GM23338 (cell line): ENCODE measurements at places on chromosomes 12 and 14. TPM values are rescaled to one million over a fixed set of nuclear protein-coding genes. Genes with fewer than 3 reads are reported as not detected.
A peak's percentile ranks its signal among the peaks of the same experiment; 100 is the strongest.

The GLIPR1L1 gene
- not detected in 2 replicates for total RNA-seq

The MSI1 gene
- 8.1 and 12.8 TPM in 2 replicates for total RNA-seq

The FERMT2 gene
- 102 and 108 TPM in 2 replicates for total RNA-seq

The CCDC184 gene
- 2.8 and 3.7 TPM in 2 replicates for total RNA-seq

The TAS2R30 gene
- 9.7 and 13.7 TPM in 2 replicates for total RNA-seq

The GPR65 gene
- not detected in 2 replicates for total RNA-seq

The ART4 gene
- not detected in 2 replicates for total RNA-seq

DNA sequence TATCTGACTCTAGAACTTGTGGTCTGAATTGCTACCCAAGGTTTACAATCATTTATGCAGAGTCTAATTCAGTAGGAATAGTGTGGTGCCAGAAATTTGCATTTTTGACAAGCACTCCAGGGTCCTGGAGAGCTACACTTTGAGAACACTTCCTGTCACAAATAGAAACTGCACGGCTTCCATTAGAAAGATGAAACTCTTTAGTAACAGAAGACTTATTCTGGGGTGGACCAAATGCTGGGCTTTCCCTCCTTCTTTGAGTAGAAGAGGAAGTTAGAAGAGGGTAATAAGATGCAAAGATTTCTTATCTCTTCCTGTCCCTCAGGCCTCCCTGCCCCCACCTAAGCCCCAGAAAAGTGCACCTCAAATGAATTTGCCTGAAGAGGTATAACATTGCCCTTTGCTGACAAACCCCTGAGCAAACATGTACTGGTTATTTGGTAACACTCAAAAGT, 28.4 kb downstream of the DGLUCY start:
- no peak for DNase-seq

DNA sequence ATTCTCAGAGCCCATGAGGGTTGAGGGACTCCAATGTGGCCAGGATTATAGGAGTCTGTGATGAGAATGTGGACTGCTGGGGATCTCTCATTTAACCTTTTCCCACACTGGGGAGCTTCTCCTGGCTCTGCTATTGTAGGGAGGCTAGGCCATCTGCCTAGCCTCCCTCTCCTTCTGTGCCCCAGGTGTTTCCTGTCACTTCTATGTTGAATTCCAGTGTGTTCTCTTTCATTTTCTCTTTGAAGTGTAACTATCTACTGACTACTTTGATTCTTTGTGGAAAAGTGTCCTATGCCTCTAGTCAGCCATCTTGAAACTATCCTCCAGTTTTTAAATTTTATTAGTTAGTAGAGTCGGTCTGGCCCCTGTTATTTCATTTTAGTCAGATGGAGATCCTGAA, 53.4 kb upstream of the ABCD2 start:
- DNase-seq, result no peak

DNA sequence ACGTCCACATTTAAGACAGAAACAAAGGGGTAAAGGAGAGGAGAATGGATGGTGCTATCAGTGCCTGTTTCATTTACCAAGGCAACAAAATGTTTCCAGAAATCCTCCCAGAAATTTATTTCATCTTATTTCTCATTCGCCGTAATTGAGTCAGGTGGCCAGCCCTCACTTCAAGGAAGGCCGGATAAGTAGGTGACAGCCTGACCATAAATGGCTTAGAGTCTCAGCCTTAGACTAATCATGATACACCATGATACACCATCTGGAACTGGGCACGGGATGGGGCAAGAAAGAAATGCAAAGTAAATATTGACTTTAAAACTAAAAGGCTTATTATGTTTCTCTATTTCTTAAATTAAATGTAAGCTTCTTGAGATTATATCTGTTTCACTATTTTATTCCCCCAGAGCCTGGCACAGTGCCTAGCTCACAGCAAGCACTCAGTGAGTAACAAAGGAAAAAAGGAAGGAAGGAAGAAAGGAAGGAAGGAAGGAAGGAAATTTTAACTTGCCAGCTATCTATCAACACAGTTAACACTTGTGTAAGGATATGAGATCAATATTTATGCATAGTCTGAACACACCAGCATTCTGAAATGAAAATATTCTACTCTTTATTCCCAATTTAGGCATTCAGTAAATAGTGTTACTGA, 106.1 kb upstream of the FSCB start:
- no peak for DNase-seq

- peak; percentile 45 for DNase-seq
Observed at GRCh38 chr14:90661866-90662265, 154.4 kb downstream of the TTC7B start.

DNA sequence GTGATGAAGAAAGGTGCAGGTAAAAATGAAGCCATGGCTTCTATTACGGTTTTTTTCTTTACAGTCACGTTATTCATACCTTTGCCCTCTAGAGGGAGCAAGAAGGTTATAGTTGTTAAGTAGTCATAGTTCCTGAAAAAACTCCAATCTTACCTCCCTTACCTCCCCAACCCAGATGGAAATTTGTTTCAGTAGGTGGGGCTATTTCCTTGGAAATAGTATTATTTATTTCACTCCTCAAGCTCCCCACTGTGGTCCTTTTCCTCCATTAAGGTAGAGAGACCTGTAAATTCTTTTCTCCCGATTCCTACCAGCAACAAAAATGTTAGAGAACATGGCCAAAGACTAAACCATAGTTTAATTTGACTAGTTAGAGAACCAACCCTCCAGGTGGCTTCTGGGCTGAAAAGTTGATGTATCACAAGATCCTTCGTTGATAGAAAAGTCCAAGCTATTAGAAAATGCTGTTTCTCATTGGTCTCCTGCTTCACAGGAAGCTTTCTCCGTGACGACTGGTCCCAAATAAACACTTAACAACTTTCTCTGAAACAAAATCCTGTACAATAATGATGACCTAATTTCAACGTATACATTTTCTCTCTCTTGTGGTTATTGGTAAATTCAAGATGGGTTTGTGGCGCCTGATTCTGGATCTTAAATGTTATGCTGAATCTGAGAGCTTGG, 43.5 kb downstream of the TMX1 start:
- peak; percentile 90 for DNase-seq

DNA sequence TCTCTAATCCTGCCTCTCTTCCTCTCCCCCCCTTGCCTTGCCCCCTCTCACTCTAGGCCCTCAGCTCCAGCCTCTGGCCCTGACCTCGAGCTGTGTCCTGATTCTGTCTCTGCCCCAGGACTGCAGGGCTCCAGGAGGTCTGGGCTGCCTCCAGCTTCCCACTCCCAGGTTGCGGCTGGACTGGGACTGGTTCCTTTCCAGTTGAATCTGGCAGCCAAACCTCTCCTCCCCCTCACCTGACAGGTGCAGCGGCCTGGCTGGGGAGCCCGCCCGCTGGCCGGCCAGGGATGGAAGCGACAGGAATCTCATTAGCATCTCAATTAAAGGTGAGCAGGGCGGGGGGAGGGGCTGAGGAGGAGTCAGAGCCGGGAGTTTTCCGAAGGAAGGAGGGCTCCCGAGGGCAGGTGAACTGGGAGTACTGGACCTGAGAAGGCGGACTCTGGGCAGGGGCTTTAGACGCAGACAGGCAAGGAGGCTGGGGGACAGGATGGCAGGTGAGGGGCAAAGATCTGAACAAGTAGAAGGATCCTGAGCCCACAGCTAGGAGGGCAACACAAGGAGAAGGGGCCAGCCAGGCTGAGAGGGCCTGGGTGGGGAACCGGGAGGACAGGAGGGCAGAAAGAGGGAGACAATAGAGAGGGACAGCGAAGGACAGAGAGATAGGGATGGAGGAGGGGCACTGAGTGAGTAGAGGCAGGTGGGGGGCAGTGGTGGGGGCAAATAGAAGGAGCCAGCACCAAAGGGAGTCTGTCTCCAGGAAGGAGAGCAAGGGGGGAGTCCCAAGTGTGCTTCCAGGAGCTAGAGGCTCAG, at the start of gene SCNN1A:
Gene SCNN1A (minus strand): TSS at position 295 of the 810 bp plus-strand sequence. CDS start 780 bp downstream, outside the sequence.
- peak; percentile 97 for DNase-seq

GRCh38 chr14:53032161-53032803, 81.4 kb upstream of the FERMT2 start:
- DNase-seq, result no peak

DNA sequence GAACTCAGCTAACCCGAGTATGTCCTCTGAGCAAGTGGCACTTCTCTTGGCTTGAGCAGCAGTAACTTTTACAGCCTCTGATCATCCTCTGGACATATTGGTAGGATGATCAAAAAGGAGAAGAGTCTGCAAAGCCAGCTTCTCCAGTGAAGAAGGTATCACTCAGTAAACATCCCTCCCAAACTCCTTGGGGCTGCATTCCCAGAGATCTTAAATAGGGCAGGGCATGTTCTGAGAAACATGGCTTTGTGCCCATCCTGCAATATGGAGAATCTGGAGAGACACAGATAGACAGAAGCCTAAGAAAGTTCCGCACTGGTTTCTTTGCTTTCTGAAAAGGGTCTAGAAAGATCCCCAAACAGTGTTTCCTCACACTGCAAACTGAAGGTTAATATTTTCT, 65.4 kb downstream of the RBM19 start:
- no peak for DNase-seq

GRCh38 chr12:71865166-71865713, 25.7 kb downstream of the TBC1D15 start:
- no peak for DNase-seq

- no peak for DNase-seq
Observed at GRCh38 chr12:101769865-101770264, 30.6 kb upstream of the SYCP3 start.

DNA sequence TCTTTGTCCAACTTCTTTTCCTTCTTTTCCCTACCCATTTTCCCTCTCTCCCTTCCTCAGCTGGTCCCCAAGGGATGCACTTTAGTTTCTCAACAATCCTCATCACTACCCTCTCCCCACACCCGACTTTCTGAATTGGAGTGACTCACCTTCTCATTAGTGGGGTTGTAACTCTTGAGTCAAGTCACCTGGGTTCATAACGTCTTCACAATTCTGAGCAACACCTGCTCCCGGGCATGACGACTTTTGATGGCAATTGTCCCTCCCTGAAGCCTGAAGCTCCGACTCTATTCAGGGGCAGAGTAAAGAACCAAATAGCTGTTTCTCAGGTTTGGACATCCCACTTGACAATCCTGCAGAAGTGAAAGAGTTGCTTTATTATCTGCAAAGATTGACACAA, 82.7 kb upstream of the OTX2 start:
- no peak for DNase-seq

- DNase-seq, result peak; percentile 85
Observed at GRCh38 chr14:90518941-90519256, 122.1 kb downstream of the CALM1 start.

DNA sequence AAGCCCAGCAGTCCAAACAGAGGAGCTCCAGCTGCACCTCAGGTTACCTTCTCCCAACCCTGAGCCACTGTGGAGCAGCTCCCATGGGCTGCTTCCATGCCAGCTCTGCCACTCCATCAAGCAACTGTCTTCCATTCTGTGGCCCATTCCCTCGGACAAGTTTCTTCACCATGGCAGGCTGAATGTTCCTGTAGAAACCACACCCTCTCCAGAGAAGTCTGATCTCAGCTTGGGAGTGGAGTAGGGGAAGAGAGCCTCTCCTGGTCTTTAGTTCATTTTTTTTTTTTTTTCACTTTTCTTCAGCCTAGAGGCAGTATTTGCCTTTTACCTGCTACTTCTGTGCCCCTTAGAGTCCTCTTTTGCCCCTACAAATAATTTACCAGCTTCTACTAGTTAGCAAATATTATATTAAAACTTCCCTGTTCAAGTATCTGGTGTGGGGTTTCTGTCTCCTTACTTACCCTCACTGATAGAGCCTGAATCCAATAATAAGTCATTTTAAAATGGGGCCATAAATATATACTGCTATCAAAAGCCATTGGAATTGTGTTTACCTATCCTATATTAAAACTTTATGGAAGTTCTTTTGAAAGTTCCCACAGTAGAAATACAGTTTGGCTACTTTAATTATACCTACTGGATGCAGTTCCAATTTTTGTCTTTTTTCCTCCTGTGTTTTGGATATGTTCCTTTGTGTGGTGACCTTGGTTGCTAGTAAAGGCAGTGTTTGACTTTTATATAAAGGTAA, 11.7 kb upstream of the SLC17A8 start:
- no peak for DNase-seq

- DNase-seq, result no peak
Observed at GRCh38 chr12:131675126-131676080, 35.5 kb upstream of the SFSWAP start.

DNA sequence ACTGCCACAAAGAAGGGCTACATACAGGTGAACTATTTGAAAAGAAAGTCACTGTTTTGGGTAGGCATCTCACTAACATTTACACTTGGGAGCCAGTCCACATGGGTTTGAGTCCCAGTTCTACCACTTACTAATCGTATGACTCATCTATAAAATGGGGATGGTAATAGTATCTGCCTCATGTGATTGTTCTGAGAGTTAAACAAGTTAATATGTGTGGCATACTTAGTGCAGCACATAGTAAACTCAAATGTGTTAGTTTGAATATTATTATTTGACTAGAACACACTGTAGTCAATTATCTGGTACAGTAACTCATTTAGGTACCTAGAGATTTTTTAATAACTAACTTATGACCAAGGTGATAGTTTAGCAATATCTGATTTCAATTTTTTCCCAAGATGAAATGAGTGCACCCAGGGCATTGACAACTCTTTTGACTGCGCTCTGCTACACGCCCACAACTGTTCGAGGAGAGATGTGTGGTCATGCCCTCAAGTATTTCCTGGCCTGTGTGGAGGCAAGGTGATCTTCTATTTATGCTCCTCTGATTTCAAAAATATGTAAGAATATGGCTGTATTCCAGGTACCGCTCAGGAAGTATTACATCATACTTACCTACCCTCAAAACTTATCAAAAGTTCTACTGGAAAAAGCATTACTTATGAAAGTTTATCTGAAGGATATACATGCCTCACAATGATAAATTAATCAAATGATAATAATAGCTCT, 210.6 kb upstream of the EGLN3 start:
- DNase-seq, result no peak

DNA sequence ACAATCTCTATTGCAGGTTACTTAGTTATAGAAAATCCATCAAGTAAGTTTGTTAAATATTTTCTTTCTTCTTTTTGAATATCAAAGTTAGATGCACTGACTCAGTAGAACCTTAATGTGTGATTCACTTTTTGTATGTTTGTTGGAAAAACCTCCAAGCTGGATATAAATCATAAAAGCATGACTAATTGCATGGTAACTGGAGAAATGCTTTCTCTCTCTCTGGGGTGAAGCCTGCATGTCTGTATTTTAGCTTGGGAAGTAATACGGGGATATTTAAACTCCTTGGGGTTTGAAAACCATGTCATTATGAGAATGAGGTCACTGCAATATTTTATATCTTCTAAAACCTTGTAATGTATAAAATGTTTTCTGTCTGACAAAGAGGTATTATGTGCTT, 58.6 kb upstream of the MYF6 start:
- no peak for DNase-seq

DNA sequence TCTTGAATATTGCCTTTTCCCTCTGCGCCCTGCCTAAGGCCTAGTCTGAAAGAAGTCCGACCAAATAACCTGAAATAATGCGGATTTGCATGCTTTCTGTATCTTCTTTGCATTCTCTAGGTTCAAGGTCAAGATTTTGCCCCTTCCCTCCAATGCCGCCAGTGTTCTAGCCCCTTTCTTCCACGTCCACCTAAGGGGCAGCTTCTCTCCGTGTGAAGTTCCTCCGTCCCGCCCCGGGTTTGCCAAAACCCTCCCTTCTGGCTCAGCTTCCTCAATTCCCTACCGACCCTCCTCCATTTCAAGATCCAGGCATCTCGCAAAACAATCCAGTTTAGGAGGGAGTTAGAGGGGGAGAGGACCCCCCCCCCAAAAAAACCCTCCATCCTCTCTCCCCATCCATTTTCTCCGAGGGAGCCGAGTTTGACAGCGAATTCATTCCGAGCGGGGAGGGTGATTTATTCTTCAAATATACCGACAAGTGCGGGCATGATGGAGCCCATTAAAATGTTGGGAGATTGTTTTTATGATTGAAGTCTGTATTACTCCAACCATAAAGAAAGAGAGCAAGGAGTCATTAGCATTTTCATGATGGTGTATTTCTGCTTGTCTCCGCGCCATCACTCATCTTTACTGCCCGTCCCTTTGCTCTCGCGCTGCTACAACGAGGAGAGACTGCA, 20.9 kb upstream of the ATP5MC2 start:
- peak; percentile 25 for DNase-seq
